Osteoblast (primary cell): ENCODE measurements at places on chromosomes 12 and 14. TPM values are rescaled to one million over a fixed set of nuclear protein-coding genes. Genes with fewer than 3 reads are reported as not detected.

The CFAP54 gene
- total RNA-seq = 2.2 and 3.2 TPM in 2 replicates

GRCh38 chr12:118456741-118457140 lies 80.4 kb downstream of the SUDS3 start:
- no peak overlapping the region for H3K27ac ChIP-seq
- no peaks in the 10 kb centered on the region for H3K27me3 ChIP-seq
- no peak for DNase-seq
- H3K4me3 ChIP-seq = no peak overlapping the region

The RNFT2 gene
- 2.4 and 3.3 TPM in 2 replicates for total RNA-seq

The IL31 gene
- not detected in 2 replicates for total RNA-seq

The KRT75 gene
- under 0.01 TPM in 1 of 2 replicates, not detected in the other for total RNA-seq

DNA sequence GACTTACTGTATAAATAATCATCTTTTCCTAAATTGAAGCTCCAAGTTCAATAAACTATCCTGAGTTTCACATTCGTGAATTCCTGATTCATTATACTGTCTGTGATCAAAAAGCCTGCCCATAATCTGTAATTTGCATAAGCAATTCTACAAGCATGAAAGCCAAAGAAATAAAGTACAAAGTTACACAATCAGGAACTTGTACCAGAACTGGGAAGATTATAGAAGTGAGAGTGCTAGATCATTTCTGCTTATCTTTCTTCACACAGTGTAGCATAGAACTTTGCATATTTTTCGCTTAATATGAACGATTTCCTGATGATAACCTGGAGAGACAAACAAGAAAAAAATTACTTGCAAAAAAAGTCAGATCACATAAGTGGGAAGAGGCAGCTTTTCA lies 308.2 kb downstream of the C12orf50 start:
- no peak overlapping the region for H3K27ac ChIP-seq
- no peak for DNase-seq
- H3K4me3 ChIP-seq = no peak overlapping the region
- no peaks in the 10 kb centered on the region for H3K4me1 ChIP-seq
- H3K36me3 ChIP-seq = no peaks in the 10 kb centered on the region

The PRH2 gene
- 0.36 TPM in 1 of 2 replicates, not detected in the other for total RNA-seq
